NCI-H1092 (cell line): ENCODE measurements at places on chromosomes 5 and 9.

GRCh38 chr5:82031220-82032119, 59.6 kb downstream of the ATG10 start:
- no peak for DNase-seq

- no peak for DNase-seq
Measured at GRCh38 chr9:77374266-77374665, 196.9 kb downstream of the VPS13A start.

DNA sequence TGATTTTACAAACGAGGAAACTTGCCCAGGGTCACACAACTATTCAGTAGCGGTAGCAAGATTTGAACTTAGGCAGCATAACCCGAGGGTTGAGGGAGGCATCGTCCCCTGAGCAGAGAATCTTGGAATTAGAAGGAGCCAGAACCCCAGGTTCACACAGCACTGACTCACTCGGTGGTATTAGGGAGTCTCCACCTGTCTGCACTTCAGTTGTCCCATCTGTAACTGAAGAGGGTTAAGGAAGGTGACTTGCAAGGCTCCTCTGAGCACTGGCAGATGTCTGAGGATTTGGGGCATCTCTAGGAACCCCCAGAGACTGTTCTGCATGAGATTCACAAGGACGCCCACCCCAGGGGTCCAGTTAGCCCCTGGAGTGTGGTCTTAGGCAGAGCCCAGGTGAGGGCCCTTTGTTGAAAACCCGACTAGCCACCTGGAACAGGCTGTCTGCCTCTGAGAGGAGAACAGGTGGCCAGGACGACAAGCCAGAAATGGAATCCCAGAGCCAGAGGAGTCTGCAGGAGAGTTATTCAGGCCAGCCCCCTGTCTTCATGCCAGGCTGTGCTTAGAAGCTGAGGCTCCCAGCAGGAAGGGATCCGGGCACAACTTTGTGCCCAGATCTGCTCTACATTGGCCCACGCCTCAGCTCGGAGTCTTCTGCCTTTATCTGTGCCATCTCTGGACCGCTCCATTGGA, 50.0 kb upstream of the ORM1 start:
- DNase-seq = no peak

- no peak for DNase-seq
Measured at GRCh38 chr5:82147860-82148573, 130.1 kb downstream of the RPS23 start.

DNA sequence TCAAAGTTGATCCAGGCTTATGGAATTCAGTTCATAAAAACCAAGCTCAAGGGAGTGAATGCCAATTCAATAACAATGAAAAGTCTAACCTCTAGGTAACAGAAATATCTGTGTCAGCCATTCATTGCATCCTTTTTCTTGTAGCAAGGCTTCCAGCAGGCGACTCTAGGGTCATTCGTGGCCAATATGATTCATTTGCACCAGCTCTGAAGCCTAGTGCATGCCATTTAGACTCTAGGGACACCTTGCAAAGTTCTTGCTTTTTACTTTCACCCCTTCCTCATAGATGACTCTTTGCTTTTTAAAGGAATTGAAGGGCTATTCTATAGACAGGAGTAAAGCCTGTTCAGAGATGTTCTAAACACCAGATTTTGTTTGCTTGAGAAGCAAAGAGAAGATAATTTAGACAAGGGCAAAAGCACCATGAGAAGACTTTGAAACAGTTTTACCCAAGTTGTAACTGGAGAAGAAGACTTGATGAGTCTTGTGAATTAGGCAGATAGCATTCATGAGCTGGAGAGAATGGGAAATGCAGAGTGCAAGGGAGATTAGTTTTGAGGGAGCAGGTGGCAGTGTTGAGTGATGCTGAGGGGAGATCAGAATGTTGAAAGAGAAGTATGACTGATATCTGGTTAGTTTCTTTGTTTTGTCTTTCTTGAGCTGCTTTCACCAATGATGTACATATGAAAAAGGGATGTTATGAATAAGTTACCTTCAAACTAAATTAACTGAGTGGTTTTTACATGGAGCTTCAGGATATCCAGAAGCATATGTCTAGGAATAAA, 94.5 kb downstream of the F2RL2 start:
- DNase-seq = no peak

GRCh38 chr5:83440826-83441225, 30.7 kb upstream of the VCAN start:
- DNase-seq = no peak

- DNase-seq = no peak
Measured at GRCh38 chr5:51395245-51395644, 12.0 kb downstream of the ISL1 start.

DNA sequence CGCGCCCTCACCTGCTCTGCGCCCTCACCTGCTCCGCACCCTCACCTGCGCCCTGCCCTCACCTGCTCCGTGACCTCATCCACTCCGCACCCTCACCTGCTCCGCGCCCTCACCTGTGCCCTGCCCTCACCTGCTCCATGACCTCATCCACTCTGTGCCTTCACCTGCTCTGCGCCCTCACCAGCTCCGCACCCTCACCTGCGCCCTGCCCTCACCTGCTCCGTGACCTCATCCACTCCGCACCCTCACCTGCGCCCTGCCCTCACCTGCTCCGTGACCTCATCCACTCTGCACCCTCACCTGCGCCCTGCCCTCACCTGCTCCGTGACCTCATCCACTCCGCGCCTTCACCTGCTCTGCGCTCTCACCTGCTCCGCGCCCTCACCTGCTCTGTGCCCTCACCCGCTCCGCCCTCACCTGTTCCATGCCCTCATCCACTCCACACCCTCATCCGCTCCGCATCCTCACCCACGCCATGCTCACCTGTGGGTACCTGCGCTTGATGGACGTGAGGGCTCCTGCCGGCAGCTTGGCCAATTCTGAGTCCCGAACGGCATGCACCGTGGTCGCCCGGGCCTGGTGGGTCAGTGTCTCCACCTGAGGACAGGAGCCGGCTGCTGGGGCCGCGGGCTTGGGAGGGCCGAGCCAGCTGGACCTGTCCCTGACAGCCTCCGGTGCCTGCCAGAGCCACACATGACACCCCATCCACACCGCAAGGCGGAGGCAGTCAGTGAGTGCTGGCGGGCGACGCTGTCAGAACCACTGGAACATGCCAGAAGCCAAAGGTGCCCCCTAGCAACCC, 35.6 kb upstream of the NSMF start:
- DNase-seq = no peak

- no peak for DNase-seq
Measured at GRCh38 chr5:34991486-34992238, 56.1 kb downstream of the AGXT2 start.

GRCh38 chr9:98120476-98120875, 1.5 kb upstream of the TRIM14 start:
- no peak for DNase-seq

GRCh38 chr5:602466-603035, 9.6 kb upstream of the CEP72 start:
- DNase-seq = no peak

GRCh38 chr9:7196467-7196866, 438.7 kb downstream of the KDM4C start:
- DNase-seq = no peak

DNA sequence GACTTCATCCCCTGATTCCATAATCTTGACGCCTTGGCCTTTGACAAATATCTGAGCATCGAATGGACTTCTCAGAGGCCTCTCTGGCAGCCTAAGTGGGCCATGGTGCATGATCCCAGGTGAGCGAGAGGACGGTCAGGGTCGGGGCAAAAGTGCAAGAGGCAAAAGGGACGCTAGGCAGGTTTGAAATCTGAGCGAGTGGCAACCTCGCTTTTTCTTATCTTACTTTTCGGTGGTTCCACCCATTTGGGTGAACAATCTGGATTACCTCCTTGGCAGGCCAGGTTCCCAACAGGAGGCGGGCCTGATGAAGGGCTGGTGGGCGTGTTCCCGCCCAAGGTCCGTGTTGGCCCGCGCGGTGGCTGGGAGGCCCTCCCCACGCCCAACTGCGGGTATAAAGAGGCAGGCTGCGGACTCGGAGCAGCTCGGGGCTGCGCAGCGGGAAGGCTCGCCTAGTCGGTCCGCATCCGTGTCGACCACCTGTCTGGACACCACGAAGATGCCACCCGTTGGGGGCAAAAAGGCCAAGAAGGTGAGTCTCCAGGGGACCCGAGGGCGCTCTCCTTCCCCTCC, at the start of gene BHMT:
Gene BHMT (plus strand): TSS at position 423 of the 573 bp plus-strand sequence. CDS start 77 bp downstream, at position 500.
- no peak for DNase-seq

- DNase-seq = no peak
Measured at GRCh38 chr9:36208521-36209253, 18.0 kb downstream of the CLTA start.

DNA sequence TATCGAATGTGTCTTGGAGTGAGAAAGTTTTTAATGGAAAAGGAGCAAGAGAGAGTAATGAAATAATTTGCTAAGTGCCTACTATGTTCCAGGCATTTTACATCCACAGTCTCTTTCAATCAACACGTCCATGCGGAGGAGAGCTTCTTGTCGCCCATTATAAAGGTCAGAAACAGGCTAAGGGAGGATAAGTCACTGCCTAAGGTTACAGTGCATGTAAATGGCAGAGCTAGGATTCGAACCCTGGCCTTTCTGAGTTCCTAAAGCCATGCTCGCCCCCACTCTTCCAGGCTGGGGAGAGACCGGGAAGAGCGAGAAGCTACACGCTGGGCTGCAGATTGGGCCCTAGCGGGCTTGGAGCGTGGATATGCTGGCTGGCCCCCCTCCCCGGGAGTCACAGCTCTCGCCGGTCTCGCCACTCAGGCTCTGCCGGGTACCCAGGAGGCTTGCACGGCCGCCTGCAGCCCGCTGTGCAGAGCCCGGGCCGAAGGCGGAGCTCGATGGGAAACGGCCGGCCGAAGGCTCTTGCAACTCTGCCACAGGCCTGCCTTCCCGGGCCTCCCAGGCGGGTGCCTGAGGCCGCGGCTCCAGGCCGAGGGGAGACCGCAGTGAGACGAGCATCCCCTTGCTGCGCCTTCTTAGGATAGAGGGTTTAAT, 775 bp upstream of the LHX2 start:
- peak; percentile 51 for DNase-seq

DNA sequence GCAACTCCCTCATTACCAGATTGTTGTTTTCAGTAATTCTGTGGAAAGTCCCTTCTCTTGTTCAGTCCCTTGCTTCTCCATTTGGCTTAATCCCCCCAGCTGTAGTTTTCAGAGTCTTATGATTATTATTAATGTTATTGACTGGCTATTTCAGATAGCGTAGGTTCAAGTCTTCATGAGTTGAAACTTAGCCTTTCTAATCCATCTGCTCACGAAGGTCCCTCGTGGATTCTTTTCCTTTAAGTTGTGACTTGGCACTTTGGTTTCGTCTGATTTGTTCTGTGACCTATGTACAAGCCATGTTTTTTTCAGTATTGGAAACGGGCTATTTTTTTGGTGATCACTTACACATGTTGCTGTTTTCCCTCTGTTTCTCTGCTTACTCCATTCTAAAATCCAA, 260.3 kb downstream of the TMEM167A start:
- DNase-seq = no peak

DNA sequence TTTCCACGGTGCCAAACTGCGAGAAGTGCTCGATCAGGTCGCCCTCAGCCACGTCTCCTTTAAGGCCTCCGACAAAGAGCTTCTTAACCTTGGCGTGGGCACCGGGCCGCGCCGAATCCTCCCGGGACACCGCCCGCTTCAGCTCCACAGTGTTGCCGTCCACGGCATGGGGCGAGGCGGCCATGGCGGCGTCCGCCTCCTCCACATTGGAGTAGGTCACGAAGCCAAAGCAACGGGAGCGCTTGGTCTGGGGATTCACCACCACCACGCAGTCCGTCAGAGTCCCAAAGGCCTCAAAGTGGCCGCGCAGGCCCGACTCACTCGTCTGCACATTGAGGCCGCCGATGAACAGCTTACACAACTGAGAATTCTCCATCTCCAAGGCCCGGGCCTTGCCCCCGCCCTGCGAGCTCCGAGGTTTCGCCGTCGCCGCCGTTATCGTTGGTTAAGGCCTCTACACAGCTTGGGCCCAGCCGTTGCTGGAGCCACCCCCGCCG, 424 bp downstream of the HNRNPA0 start:
- DNase-seq = no peak

- no peak for DNase-seq
Measured at GRCh38 chr5:122151640-122152039, 22.3 kb downstream of the ZNF474 start.

- DNase-seq = no peak
Measured at GRCh38 chr5:172633403-172633970, 7.6 kb upstream of the NEURL1B start.

- peak; percentile 4 for DNase-seq
Measured at GRCh38 chr5:65722575-65723403, 784 bp downstream of the NLN start.

- no peak for DNase-seq
Measured at GRCh38 chr5:168153263-168153875, 138.1 kb upstream of the WWC1 start.
